ENCODE measurements at places on chromosomes 13 and 19.

DNA sequence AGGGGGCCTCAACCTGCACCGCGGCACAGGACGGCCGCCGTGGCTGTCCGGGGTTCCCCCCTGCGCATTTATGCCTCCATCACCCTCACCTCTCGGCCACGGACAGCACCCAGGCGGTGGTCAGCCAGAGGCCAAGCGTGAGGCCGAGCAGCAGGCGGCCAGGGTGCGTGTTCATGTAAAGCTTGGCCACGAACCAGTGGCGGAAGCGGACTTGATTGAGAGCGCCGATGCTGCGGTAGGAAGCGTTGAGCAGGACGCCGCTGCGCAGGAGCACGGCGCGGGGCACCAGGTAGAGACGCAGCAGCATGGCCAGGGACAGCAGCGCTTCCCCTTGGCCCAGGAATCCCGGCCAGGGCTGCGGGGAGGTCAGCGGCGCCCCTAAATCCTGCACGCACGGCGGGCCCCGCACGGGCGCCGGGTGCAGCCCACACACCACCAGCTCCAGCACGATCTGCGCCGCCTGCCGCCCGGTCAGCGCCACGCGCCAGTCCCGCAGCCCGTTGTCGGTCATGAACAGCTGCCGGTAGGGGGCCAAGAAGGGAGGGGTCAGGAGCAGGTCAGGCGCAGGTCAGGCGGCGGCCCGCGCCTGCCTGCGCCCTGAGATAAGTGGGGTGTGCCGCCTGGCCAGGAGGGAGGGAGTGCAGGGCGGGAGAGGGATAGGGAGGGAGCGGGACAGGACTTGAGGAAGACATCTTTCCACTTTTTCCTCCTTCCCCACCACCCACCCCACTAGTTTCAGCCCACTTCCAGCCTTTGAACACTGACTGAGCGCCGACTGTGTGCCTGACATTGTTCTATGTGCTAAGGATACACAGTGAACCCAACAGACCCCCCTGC, 6.5 kb downstream of the KCNN4 start:
- no peak for DNase-seq

GRCh38 chr13:101155920-101156319, 260.4 kb downstream of the NALCN start:
- DNase-seq = no peak

GRCh38 chr13:113769881-113770280, 10.9 kb downstream of the TMEM255B start:
- DNase-seq = no peak

DNA sequence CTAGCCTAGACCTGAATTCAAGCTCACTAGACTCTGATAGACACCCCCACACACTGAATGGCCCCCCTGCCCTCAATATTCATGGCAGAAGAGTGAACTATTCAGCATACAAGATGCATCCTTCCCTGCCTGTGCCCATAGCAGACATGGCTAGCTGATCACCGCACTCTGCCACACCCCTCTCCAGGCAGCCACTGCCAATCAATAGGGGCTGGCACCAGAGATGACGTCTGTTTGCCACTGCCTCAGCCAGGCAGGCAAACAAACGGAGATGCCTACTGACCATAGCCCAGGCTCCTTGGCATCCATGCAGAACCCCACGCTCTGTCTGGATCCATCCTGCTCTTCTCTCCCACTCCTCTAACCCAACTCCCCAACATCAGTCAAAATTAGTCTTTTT, 13.8 kb upstream of the NPAS1 start:
- no peak for DNase-seq

DNA sequence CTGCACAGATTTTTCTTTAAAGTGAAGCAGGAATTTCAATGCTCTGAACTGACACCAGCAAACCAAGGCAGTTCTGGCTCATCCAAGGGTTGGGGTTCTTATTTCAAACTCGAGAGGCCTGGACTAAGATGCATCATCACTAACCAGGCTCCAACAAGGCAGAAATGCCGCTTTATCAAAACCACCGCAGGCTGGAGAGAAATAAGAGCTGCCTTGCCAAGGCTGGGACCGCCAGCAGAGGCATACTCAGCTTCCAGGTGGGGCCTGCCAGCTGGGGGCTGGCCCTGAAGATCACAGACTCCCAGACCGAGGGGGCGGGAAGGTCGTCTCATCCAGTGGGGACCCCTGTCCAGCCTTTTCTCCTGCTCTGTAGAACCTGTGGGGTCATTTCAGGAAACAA, 37.4 kb upstream of the GAS6 start:
- no peak for DNase-seq

DNA sequence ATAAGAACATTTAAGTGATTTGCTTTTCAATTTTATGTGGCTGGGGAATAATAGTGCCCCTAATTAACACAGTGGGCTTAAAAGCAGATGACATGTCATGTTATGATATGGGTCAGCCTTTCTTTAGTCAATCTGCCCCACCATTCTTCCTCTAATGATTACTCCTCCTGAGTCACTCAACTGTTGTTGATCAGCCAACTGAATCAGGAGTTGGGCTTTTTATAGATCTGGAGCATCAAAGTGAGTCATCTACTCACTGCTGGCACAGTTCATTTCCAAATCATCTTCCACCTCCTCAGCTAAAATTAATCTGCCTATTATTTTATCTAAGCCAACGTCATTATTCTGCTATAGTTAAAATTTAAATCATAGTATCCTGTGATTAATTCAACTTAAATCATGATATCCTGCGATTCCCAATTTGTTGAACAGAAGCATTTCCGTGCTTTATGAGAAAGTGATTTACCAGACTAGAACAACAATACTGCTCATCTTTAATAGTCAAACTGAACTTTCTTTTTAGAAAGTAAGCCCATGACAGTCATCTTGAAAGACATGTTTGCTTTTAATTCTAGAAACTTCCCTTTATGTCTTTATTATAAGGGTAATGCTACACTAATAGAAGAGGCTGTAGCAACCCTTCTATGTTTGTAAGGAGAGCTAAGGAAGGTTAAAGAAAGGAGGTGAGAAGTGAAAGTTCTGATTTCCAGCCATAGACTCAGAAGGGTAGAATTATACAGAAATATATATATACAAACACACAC, 551.4 kb downstream of the TBC1D4 start:
- no peak for DNase-seq

DNA sequence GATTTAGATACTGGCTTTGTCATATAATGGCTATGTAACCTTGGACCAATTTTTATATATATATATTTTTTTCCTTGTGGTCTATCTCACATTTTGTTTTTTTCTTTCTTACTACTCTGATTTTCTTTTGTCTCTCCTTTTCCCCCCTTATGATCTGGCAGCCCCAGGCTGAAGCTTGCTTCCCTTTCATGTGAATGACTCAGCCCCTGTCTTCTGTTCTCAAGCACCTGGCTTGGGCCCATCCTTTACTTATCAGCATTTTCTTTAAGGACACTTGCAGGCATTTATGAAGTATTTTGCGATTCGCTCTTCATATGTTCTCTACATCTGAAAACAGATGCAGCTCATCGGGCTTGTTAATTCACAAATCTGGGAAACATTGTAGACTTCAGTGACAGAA, 163.6 kb downstream of the SPRY2 start:
- DNase-seq = no peak

DNA sequence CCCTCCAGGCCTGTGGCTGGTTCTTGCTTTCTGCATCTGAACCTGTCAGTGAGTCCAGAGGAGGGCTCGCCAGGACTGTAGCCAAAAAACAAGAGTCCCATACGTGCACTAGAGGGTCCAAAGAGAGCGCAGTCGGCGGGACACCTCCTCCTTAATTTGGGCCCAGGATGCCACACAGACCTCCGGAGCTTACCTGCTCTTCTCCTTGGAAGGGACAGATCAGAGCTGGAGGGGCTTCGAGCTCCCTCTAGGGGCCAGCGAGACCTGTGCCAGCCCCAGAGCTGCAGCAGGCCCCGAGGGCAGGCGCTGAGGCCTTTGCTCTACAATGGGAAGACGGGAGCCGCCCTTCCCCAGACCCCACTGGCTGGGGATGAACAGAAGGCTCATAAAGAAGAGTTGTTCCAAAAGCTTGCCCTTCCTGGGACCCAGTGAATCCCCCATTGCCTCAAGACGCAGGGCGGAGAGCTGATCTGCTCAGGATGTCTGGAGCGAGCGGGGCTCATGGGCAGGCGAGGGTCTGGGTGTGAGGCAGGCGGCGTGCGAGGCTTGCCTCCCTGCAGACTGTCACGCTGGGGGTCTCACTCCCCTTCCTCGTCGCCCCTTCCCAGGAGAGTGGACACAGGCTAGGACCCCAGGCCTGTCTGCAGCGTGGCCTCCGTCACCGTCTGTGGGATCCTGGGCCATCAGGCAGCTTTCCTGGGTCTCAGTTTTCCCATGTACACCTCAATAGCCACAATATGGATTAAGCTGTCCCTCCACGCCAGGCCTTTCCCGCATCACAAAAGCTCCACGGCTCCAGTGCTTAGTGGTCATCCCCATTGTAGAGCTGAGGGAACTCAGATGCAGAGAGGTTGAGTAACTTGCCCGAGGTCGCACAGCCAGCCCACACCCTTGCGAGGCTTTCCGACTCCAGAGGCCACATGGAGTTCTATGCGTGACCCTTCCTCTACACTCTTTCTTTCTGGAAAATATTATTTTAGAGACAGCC, 46.9 kb upstream of the VSTM2B start:
- peak; percentile 10 for DNase-seq

- DNase-seq = no peak
These were observed 34.8 kb upstream of the NDFIP2 start for GRCh38 chr13:79445968-79446645.

DNA sequence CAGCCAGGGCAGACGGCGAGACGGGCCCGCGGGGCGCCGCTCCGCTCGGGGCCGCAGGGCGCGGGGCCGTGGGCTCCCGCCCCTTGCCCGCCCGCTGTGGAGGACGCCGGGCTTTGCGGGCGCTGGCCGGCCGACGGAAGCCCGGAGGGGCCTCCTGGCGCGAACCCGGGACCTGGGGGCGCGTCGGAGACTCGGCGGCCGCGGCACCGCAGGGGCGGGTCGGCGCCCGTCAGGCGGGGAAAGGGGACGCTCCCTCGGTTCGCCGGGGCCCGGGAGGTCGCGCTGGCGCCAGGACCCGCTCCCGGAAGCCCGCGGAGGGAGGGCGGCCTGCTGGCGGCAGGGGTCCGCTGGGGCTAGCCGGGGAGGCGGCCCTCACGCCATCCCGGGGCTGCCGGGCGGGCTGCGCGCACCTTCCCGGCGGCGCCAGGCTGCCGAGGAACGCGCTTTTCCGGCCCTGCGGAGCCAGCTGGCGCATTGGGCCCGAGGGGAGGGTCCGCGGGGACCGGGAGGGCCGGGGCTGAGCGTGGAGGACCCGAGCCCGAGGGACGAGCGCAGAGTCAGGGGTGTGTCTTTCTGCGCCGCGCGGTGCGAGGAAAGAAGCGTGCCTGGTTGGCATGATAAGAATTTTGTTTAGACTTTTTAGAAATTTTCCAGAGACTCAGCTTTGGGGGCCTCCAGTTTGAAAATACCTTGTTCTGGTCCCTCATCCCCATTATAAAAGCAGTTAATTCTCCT, 511 bp downstream of the GARRE1 start:
- DNase-seq = peak; percentile 58

DNA sequence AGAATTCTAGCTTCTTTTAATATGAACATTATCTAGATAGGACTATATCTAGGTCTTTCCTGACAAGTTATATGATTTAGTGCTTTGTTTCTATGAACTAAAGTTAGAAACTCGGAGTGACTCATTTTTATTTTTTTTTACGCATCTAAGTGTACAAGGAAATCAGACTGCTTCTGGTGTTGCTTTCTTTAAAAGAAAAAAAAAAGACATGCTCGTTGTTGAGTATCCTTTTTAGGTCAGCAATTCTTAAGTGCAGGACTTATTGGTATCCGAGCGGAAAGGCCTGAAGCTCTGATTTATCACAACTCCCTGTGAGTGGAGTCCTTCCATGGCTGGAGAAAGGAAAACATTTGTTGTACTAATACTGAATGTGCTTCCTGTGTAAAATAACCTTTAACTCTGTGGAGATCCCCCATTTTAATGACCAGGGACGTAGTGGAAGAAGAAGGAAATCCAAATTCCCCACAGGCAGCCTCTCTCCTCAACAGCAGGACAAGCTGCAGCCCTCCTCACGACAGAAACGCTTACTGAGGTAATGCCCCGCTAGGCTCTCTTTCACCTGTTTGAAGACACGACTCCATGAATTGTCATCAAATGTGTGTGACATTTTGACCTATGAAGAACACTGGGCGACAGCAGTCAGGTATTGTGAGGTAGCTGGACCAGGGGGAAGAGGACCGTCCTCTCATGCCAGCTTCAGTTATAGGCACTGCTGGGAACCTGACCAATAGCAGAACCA, 17.9 kb upstream of the POMP start:
- DNase-seq = no peak

DNA sequence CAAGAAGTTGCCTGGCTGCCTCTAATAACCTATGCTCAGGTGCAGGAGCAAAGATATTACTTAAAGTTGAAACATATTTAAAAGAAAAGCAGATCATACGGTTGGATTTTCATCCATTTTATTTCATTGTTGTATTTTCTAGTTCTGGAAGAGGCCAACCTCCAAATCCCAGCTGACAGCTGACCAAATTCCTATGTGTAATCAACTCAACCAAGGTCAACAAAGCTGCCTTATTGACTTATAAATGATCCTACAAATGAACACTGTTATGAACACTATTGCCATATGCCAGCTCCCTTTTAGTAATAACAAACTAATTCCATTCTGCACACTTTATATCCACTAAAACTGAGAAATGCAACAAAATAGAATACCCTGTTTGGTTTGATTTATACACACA, 1537.4 kb downstream of the SLITRK1 start:
- no peak for DNase-seq

GRCh38 chr13:75620020-75620419, 16.1 kb upstream of the LMO7 start:
- DNase-seq = no peak

- DNase-seq = no peak
These were observed 2.6 kb downstream of the NEK3 start for GRCh38 chr13:52156724-52157261.
